Renal cortical epithelial cell (primary cell): ENCODE measurements at places on chromosomes 5 and 9. TPM values are rescaled to one million over a fixed set of nuclear protein-coding genes. Genes with fewer than 3 reads are reported as not detected.

The SPEF2 gene
- total RNA-seq = 2.4 and 11.2 TPM in 2 replicates

The TMC1 gene
- total RNA-seq = 0.15 TPM in 1 of 2 replicates, not detected in the other

The F12 gene
- total RNA-seq = 3.1 and 5.9 TPM in 2 replicates

The EPB41L4A gene
- 18.1 and 26.1 TPM in 2 replicates for total RNA-seq

The COQ4 gene
- 35.5 and 38.2 TPM in 2 replicates for total RNA-seq

The SPATA31D4 gene
- not detected in 2 replicates for total RNA-seq

GRCh38 chr5:64526734-64527439 lies 21.1 kb downstream of the RGS7BP start:
- DNase-seq = no peak

DNA sequence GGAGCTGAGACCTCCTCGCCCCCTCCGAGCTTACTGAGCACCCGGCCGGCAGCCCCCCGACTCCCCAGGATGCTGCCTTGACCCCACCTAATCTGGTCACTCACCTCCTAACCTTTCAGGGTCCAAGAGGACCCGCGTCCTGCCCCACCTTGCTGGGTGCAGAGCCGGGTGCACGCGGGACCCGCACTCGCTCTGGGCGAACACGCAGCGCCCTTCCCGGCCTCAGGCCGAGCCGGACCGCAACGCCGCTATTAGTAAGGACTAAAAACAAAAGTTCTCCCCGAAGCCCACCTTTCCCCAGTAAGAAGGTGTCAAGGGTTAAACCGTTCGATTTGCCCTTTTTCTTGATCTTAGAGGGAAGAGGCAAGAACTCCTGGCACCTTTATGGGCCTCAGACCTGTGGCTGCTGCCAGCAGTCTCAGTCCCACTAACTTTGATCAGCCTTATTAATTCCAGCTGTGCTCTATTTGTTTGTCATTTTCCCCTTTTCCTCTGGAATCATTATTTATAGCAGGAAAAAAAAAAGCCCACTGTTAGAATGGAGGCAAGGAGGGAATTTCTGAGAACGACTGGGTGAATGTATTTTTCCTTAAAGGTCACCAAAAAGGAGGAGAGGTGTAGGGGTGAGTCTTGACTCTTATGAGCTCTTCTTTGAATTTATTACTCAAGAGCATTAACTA lies 10.5 kb downstream of the IRX2 start:
- no peak for DNase-seq

DNA sequence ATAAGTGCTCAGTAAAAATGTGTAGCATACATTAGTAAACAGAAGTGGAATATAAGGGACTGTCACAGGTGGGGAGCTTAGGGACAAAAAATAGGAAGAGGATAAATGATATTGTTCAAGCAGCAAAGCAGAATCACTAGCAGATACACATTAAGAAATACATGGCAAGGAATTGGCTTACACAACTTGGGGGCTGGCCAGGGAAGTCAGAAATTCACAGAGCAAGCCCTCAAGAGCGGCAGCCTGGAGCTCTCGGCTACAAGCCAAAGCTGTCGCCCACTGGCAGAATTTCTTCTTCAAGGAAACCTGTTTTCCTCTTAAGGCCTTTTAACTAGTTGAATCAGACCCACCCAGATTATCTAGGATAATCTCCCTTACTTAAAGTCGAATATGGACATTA lies 73.0 kb upstream of the SMIM23 start:
- peak; percentile 4 for DNase-seq

GRCh38 chr9:86940774-86941173 lies 6.5 kb downstream of the GAS1 start:
- DNase-seq = no peak

DNA sequence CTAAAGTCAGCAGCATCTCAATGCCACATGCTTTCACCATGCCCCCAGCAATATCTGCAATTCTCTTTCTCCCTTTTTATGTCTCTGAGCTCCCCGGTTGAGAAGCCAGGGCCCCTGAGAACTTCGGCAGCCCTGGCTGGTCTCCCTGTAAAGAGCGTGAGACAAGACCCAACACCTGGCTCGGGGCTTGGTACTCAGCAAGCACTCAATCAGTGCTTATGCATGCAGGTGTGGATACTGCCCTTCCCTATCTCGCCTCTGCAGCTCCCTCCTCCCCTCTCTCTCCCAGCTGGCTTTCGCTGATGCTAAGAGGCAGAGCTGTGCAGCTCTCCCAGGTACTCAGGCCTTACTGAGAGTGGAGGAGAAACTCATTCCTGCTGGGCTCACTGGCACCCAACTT lies 41.7 kb upstream of the AKNA start:
- no peak for DNase-seq

GRCh38 chr5:37918424-37918823 lies 78.6 kb upstream of the GDNF start:
- DNase-seq = no peak

- DNase-seq = no peak
These were observed 31.4 kb downstream of the AHRR start for GRCh38 chr5:352639-353611.

DNA sequence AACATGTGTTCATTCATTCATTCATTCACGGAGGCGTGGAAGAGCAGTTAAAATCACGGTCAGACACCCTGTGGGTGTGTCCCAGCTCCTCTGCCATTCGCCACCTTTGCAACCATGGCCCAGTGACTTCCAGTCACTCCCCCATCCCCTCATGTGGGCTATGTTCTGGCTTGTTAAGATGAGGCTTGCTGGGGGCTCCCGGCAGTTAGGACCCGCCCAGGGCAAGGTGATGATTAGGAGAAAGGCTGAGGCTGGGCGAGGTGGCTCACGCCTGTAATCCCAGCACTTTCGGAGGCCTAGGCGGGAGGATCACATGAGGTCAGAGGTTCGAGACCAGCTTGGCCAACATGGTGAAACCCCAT lies 24.9 kb upstream of the PTGES start:
- no peak for DNase-seq

DNA sequence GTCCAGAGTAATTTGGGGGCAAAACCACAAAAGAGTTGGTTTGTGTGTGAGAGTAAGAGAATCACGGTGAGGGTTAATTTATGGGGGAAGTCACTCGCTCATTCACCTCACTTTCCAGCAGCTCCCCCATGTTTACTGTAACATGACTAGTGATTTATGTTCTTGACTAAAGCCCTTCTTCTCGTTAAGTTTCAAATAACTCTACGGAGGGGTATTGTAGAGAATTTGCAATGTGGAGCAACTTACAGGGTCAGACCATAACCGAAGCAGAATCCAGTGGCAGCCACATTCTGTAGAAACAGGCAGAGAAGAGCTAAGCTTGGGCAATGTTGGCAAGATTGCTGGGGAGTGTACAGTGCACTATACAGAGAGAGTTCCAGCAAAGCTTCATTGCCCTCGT lies 760.6 kb downstream of the IRX1 start:
- DNase-seq = no peak

- DNase-seq = no peak
These were observed 14.4 kb upstream of the GADD45G start for GRCh38 chr9:89590415-89590814.

DNA sequence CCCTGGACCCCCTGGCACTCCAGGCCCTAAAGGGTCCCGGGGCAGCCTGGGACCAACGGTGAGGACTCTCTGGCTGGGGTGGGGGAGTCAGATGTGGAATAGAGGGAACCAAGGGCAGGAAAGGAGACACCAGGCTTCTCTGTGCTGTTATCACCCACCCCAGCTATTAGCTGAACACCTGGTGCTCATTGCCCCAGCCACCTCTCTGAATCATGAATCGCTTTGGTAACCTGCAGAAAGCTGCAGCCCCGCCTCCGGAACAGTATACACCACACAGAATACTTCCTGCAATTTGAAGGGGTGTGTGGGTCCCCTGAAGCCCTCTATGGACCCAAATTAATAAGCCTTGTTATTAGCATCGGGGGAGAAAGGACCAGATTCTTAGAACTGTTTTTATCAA lies 40.4 kb upstream of the ORM1 start:
- DNase-seq = no peak

GRCh38 chr5:39970117-39970798 lies 545.5 kb upstream of the DAB2 start:
- no peak for DNase-seq

- peak; percentile 25 for DNase-seq
These were observed 152.5 kb downstream of the CDH10 start for GRCh38 chr5:24492229-24492628.
